Immature natural killer cell (primary cell): ENCODE measurements at places on chromosomes 12 and 14.

- H3K36me3 ChIP-seq: no peaks in the 10 kb centered on the region
- H3K4me1 ChIP-seq: peaks cover 2% of the 10 kb centered on the region
- no peak for DNase-seq
- H3K27ac ChIP-seq: no peak overlapping the region
- H3K27me3 ChIP-seq: no peaks in the 10 kb centered on the region
- H3K4me3 ChIP-seq: no peak overlapping the region
Measured at GRCh38 chr14:37988472-37988871, 219.2 kb upstream of the SSTR1 start.

GRCh38 chr14:91862417-91862816, 4.9 kb downstream of the TC2N start:
- peak overlapping the region; percentile 58 for H3K27ac ChIP-seq
- peaks cover 4% of the 10 kb centered on the region for H3K27me3 ChIP-seq
- peak overlapping the region; percentile 67 for H3K4me3 ChIP-seq

- H3K27ac ChIP-seq: no peak overlapping the region
- H3K4me3 ChIP-seq: no peak overlapping the region
- H3K4me1 ChIP-seq: no peaks in the 10 kb centered on the region
- no peaks in the 10 kb centered on the region for H3K36me3 ChIP-seq
- H3K27me3 ChIP-seq: no peaks in the 10 kb centered on the region
Measured at GRCh38 chr12:115398311-115398781, 714.4 kb upstream of the TBX3 start.

GRCh38 chr12:55420307-55420962, 5.6 kb upstream of the OR6C76 start:
- no peaks in the 10 kb centered on the region for H3K36me3 ChIP-seq
- no peaks in the 10 kb centered on the region for H3K27me3 ChIP-seq
- no peak overlapping the region for H3K4me3 ChIP-seq
- DNase-seq: no peak

- no peaks in the 10 kb centered on the region for H3K27me3 ChIP-seq
- no peak for DNase-seq
- H3K36me3 ChIP-seq: peaks cover 43% of the 10 kb centered on the region
- H3K4me1 ChIP-seq: no peaks in the 10 kb centered on the region
- no peak overlapping the region for H3K27ac ChIP-seq
Measured at GRCh38 chr14:77110286-77110685, 12.2 kb downstream of the CIPC start.

DNA sequence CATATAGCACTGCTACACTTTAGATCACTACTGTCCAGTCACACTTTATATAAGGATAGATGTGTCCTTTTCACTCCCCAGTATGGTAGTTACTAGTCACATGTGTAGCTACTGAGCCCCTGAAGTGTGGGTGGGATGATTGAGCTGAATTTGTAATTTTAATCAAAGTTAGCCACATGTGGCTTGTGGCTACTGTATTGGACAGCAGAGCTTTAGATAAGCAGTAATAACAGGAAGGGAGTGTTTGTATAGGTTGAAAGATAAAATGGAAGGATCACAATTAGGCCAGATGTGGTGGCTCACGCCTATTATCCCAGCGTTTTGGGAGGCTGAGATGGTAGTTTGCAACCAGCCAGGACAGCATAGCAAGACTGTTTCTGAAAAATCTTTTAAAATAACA, 23.5 kb downstream of the NAA30 start:
- no peaks in the 10 kb centered on the region for H3K4me1 ChIP-seq
- no peak for DNase-seq
- no peaks in the 10 kb centered on the region for H3K27me3 ChIP-seq
- H3K36me3 ChIP-seq: peaks cover 6% of the 10 kb centered on the region

DNA sequence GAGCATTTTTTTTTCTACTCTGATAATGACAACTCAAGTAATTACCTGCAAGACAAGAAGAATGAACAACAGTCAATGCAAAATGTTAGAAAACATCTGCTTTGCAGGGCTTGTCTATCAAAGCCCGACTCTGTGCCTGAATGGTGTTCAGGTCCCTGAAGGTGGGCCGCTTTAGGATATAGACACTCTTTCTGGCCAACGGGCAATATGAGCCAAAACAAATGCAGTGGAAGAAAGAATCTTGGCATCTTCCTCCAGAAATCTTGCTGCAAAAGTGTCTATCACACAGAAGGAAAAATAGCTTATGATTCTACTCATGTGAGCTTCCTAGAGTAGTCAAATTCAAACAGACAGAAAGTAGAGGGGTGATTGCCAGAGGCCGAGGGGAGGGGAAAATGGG, 32.7 kb downstream of the FOS start:
- H3K4me3 ChIP-seq: no peak overlapping the region
- H3K27ac ChIP-seq: no peak overlapping the region
- no peak for DNase-seq
- H3K27me3 ChIP-seq: peaks cover 5% of the 10 kb centered on the region

DNA sequence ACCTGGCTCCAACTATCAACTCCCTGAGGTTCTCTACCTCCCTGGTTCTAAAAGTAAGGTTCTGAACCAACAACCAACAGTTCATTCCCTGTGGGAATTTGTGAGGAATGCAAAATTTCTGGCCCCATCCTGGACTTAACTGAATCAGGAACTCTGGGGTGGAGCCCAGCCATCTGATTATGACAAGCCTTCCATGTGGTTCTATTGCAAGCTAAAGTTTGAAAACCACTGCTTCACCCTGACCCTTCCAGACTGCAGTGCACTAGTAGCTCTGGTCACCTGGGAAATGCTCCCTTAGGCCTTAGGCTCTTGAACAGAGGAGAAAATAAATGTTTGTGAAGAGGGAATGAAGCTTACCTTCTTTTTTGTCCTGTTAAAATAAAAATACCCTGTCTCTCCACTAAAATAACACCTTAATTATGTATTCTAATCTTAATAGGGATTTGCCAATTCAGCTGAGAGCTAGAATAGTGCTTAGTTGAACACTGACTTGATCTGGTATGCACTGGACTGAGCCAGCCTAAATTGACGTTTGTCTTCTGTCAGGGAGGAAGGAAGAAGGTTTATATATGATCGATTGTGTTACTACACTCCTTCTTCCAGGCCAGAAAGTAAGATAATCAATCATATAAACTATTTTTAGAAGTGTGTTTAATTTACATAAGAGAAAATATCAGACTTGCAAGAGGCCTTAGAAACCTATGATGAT, 39.1 kb upstream of the DDHD1 start:
- H3K4me3 ChIP-seq: no peak overlapping the region
- H3K4me1 ChIP-seq: no peaks in the 10 kb centered on the region
- H3K27ac ChIP-seq: no peak overlapping the region
- H3K36me3 ChIP-seq: peaks cover 7% of the 10 kb centered on the region

GRCh38 chr12:46958053-46958452, 121.4 kb upstream of the PCED1B start:
- no peak for DNase-seq
- H3K27ac ChIP-seq: no peak overlapping the region
- peaks cover 4% of the 10 kb centered on the region for H3K27me3 ChIP-seq
